ENCODE measurements at places on chromosomes 6 and 20.

DNA sequence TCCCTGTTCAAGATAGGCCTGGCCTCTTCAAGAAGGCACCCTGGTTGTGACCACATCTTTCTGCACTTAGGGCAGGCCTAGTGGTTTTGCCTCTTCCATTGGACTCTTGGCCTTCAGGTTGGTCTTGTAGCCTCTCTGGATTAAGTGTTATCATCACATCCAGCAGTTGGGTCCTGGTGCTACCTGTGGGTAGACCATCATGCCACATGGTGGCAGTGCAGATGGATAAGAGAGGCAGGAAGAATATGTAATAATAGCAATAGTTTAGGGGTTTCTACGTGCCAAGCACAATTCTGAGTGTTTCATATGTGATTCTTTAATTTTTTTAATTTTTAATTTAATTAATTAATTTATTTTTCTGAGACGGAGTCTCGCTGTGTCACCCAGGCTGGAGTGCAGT, 28.5 kb upstream of the SNRPB2 start:
- DNase-seq, result peak; percentile 0

GRCh38 chr6:131756039-131756438, 45.2 kb upstream of the CTAGE9 start:
- no peak for DNase-seq

DNA sequence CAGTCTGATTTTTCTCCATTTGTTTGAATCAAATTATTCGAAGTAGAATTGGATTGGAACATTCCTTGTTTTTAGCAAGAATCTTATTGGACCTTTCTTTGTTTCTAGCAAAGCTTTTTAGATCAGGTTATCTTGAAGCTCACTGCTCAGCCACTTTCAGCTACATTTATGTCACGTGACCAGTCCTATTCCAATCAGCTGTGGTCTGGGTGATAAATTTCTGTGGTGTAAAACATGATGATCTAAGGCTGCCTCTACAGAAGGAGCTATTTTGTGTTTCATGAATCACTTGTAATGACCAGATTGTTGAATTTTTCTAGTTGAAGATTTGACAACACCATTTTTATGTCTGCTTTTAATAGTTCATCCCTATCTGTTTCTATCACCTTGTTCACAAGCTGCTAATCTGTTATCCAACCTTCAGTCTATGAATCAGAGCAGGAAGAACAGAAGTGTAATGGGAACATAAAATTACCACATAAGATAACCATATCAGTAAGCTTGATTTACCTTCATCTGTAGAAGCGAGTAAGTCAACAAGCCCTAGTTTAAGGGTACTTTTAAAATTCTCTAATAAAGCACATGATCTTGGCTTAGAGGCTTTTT, 101.0 kb upstream of the MAP3K7 start:
- no peak for DNase-seq

DNA sequence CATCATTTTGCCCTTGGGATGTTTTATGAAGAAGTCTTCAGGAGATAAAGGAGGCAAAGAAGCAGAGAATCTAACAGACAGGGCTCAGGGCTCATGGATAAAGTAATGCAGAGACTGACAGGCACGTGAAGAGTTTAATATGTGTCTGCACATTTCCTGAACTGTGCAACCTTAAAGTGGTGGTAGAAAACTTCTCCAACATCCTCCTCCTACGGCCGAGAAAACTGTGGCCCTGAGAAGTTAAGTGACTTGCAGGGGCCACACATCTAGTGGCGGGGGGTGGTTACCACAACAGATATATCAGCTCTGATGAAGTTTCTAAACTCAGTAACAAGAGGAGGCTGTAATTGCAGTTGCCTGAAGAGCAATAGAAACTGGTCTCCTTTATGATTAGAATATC, 61.0 kb downstream of the SOBP start:
- DNase-seq, result no peak

DNA sequence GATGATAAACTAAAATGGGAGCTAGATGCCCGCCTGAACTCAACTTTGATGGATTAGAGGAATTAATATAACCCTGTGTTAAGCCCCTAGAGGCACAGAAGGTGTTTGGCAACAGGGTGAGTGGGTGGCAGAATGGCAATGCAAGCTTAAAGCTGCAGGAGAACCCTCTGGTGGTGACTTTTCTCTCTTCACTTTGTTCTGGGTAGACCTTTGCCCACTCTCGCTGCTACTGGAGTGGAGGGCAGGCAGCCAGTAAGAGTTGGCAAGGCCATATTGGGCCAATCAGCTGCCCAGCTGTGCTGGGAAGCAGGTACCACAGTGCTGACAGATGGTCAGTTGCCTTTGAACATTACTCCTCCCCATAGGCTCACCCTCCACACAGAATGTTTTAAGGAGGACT, 468.2 kb downstream of the MMUT start:
- DNase-seq, result no peak

- no peak for DNase-seq
These were observed 736.1 kb downstream of the DOK5 start for GRCh38 chr20:55211481-55211880.
